ENCODE measurements at places on chromosomes 16 and 17.

- no peak for DNase-seq
Measured at GRCh38 chr16:72244853-72245252, 72.9 kb upstream of the PMFBP1 start.

- DNase-seq = no peak
Measured at GRCh38 chr17:36459601-36460000, 26.9 kb upstream of the ZNHIT3 start.

- DNase-seq = no peak
Measured at GRCh38 chr17:56020369-56020768, 132.9 kb upstream of the ANKFN1 start.

- peak; percentile 69 for DNase-seq
Measured at GRCh38 chr17:61411261-61412142, 11.9 kb downstream of the TBX2 start.

- no peak for DNase-seq
Measured at GRCh38 chr17:55722742-55723487, at the start of gene TMEM100. Gene TMEM100, minus strand, starts transcription at chr17:55722864. Its CDS starts 1,794 bp downstream, at chr17:55721070.

DNA sequence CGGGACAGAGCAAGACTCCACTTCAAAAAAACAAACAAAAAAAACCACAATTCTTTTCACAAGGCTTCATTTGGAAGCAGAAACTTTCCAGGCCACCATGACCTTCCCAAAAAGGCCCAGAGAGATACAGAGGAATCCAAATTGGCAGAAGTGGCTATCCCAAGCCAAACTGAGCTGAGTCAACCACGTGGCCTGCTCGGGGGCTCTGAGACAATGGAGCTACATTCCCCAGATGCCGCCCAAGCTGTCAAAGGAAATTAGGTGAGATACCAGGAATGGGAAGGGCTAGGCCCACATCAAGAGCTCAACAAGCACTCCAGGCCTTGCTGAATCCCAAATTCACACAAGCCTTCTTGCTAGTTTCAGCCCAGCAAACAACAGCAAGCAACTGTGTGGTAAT is 5.7 kb upstream of the EXOSC6 start:
- DNase-seq = no peak
